ENCODE measurements at places on chromosomes 2 and 18.

DNA sequence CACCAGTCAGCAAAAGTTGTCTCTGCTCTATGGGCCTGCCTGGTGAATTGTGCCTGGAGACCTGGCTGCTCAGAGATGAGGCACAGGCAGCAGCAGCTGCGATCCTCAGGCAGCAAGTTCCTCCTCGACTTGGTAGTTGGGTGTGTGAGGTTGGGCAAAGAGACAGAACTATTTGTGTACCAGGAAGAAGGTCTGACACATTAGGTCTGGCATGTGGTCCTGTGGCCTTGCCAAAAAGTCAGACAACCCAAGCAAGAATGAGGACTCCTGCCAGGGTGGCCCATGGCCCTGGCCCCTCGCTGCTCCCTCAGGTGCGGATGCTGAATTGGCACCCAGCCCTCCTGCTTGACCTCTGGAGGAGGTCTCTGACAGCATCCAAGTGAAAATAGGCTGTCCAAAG is 192.7 kb downstream of the DYSF start:
- peak; percentile 85 for DNase-seq

DNA sequence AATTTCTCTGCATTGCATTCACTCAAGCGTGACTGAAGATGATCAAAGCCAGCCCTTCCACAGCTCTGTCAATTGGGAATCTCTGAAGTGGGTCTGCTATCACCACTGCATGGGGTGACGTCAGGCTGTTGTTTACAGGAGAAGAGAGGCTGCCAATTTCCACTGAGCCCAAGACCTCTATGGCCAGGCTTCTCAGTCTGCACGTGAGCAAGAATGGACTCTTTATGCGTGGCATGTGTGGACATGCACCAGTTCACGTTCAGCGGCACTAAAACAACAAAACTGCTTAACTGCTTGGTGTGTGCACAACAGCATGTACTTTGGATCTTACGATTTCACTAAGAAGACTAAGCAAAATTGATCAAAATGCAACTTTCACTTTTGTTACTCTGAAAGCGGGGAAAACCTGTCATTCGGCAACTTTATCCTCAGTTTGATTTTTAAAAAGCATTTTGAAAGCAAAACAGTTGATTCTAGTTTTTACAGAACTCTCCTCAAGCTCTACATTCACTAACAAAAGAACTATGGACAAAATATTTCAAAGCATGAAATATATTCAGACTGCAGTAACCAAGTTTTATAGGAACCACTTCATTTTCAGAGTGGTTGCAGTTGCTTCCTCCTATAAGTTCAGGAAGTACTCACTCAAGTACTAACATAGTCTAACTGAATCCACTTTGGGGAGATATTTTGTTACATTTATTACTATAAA is 77.0 kb upstream of the SERTAD2 start:
- peak; percentile 77 for DNase-seq

DNA sequence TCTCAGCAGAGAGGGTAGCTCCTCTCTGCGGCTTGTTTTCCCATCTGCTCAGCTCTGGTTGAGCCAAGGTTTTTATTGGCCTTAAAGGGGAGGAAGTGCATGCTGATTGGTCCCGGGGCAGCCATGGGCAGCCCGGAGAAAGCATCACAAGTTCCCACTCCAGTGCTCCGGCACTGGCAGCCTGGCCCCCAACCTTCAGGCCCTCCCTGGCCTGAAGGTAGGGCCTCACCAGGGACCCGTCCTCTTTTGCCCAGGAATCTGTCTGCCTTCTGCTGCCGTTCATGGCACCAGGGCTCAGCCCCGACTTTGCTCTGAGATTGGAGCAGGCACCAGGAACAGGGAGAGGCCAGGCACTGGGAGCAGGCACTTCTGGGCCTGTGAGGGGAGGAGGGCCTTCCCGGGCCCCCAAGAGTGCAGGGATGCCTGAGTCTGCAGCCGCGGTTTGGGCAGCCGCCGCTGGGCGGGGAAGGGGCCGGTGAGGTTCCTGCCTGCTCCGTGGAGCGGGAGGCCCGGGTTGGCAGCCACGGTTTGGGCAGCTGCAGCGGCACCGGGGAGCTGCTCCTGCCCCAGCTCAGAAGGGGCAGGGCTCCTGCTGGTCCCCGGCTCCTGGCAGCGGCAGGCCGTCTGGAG is 17.5 kb upstream of the ILKAP start:
- DNase-seq = no peak

DNA sequence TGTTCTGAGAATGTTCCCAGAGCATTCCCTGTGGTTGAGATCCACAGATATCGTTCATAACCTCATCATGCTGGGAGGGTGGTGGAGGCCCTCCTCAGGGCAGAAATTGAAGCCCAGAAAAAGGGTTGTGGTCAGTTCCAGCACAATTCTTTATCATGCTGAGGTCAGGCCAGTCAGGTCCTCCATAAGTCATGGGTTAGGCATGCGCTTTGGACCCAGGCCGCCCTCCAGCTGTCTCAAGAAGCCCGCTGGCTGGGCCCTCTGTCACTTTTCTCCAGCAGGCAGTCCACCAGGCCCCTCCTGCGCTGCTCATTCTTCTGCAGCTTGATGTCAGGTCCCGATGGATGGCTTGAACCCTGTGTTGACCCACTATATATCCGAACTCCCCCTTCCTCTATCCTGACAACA is 151.1 kb upstream of the NT5C1B start:
- no peak for DNase-seq

GRCh38 chr2:8983571-8983970 is 19.9 kb downstream of the MBOAT2 start:
- no peak for DNase-seq

DNA sequence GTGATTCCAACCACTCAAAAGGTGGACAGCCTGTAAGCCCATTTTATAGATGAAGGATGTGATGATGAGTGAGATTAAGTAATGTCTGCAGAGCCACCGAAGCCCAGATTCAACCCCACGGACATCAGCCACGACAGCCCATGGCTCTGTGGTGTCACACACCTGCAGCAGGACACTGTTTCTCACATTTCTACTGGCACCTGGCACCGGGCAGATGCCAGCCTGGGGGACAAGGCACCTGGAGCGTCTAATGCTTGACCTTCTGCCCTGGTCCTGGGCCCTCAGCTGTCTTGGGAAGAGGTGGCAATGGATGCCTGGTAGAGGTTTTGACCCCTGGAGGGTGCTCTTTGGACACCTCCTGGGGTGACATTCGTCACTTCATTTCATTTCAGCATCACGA is 176.3 kb downstream of the ANAPC1 start:
- DNase-seq = no peak

GRCh38 chr18:7856733-7857132 is 289.6 kb downstream of the PTPRM start:
- no peak for DNase-seq

- DNase-seq = no peak
These were observed 49.1 kb upstream of the ATP6V1B1 start for GRCh38 chr2:70886541-70886987.

GRCh38 chr2:234695981-234696380 is 199.1 kb upstream of the ARL4C start:
- no peak for DNase-seq

DNA sequence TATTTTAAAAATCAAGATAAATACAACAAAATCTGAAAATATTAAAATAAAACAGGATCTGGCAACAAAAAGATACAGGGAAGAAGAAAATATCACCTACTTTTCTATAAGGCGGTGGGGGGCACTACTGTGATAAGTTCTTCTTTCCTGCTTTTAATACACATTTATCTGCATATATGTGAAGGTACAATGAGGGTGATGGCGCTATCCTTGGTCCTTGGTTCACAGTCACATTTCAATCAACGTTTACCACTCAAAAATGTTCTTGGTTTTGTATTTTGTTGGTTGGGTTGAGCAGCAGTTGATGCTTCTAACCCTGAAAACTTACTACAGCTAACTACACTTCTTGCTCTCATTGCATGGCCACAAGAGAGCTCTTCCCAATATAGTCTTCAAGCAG is 112.4 kb downstream of the COL6A3 start:
- DNase-seq = no peak

DNA sequence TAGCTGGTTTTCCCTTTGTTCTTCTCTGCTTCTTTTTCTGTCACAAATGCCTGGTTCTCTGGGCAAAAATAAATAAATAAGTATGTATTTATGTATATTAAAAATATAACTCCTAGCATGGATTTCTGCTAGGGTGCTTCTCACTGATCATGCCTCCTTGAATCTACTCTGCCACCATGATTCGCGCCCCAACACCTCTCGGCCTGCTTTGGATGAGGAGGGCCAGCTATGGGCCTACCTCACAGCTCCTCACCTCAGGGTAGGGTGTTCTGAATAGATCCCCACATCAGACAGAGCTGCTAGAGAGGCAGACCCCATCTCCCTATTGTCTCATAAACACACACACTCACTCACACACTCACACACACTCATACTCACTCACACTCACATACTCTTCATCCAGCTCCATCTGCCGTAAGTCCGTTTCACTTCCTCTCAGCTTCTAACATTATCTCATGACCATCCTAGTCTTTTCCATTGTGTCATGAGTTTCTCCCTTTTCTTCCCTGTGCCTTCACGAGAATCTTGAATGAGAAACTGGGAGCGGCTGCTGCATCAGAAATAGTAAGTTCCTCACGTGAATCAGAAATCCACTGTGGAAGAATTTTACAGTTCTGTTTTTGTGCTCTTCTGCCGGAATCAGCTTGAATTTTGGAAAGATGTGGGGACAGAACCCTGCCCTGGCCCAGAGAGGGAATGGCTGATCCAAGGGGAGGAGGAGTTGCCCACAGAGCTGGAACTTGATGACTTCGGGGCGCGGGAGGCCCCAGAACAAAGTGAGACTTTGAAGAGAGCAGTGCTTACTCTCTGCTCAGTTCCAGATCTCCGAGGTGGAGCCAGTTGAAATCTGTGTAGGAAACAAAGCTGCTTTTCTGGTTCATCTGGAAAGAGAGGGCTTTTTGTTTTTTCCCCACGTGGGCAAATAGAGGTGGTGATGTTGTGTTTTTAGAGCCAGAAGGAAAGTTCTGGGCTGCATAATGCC is 20.9 kb downstream of the ANXA4 start:
- DNase-seq = peak; percentile 27

DNA sequence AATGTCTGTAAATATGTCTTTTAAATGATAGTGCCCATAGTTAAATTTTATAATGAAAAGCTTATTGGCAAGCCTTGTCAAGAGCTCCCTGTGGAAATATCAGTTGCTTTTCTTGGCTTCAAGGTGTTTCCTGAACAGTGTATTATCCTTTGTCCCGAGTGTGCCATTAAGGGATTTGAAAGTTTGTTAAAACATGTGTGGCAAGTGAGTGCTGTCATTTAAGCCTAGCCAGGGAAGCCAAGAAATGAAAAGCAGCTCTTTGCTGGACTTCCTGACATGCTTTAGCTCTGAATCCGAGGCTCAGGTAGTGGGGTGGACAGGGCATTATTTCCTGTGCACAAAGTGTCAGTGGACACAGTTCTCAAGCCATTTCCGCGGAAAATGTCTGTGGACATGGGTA is 111.5 kb downstream of the DIS3L2 start:
- no peak for DNase-seq

GRCh38 chr2:172698041-172698863 is 37.4 kb upstream of the RAPGEF4 start:
- peak; percentile 55 for DNase-seq

DNA sequence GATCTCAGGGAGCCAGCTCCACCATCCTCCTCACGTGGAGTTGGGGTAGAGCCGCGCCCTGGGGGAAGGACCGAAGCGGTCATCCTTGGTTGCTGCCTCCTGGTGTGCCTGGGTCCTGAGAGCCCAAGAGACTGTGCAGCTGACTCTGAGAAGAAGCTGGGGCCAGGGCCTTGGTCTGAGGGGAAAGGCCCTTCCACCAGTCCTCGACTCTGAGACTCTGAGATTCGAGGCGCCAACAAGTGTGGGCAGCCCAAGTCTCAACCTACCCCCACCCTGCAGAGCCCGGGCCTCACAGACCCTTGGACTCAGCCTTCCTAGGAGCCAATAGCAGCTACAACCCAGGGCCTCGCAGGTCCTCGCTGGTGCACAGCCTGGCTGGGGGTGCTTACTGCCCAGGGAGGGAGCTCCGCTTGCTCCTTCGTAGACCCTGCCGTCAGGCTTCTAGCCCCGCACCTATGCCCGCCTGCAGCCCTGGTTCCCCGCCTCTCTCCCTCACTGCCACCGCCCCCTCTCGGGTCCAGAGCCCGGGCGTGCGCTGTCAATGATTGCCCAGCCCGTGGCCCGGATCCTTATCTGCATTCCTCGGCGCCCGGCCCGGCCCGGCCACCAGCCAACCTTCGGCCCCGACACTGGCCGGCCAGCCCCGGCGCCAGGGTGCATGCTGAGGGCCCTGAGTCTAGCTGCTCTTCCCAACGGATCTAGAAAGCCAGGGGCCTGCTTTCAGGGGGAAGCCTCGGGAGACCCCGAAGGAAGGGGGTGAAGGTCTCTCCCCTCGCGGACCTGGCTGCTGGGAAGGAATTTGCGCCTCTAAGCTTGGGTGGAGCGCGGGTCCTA is 2.0 kb downstream of the IHH start:
- peak; percentile 61 for DNase-seq

- peak; percentile 6 for DNase-seq
These were observed 171.1 kb upstream of the NRP2 start for GRCh38 chr2:205511221-205511620.

- DNase-seq = no peak
These were observed 103.1 kb upstream of the LTBP1 start for GRCh38 chr2:32843699-32844098.

DNA sequence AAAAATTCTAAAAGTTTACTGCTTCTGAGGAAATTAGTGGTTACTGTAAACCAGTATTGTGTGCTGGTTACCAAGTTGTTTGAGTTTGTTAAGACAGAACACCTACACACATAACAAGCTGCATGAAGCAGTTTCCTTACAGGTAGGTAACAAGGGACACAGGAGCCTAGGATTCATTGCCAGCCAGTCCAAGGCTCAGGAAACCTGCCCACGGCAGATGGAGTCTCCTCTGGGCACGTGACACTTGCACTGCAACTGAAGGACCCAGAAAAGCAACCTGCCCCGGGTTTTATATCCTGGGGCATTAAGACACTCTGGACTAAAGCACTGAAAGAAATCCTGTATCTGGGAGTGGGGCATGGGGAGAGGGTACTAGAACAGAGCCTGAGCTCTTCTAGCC is 639.3 kb downstream of the ADCYAP1 start:
- no peak for DNase-seq

DNA sequence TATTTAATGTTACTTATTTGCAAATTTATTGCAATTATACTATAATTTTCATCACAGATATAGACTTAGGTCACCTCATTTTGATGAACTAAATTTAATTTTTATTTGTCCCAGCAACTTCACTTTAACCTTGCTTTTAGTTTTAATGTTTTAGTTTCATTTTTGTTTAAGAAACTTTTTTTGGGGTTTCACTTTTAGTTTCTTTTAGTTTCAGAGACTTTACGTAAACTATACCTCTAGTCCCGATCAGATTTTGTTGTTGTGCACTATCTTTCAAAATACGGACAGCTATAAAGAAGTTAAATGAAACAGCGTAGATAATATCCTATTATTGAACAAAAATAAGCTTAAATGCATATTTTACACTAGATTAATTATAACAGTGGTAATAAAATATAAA is 460.5 kb downstream of the ERBB4 start:
- DNase-seq = no peak

DNA sequence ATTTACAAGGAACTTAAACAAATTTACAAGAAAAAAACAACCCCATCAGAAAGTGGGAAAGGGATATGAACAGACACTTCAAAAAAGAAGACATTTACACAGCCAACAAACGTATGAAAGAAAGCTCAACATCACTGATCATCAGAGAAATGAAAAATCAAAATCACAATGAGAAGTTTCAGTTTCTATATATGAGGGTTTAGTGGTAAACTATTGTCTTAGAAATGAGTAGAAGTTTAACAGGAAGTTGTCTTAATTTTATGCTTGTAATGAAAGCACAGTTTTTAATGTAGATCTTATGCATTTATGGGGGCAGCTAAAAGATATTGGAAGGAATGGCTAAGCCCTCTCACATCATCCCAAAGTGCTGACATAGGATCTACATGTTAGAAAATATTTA is 325.4 kb downstream of the ERBB4 start:
- DNase-seq = no peak
